Esophagus squamous epithelium (tissue), 5 donors: ENCODE measurements at places on chromosomes 3 and 15.

GRCh38 chr3:99909714-99910495 is 92.2 kb downstream of the CMSS1 start:
- no peak for DNase-seq

GRCh38 chr3:88209356-88209755 is 59.6 kb downstream of the C3orf38 start:
- DNase-seq: no peak

- DNase-seq: no peak
Measured at GRCh38 chr3:49104052-49104426, 518 bp downstream of the QARS1 start.

DNA sequence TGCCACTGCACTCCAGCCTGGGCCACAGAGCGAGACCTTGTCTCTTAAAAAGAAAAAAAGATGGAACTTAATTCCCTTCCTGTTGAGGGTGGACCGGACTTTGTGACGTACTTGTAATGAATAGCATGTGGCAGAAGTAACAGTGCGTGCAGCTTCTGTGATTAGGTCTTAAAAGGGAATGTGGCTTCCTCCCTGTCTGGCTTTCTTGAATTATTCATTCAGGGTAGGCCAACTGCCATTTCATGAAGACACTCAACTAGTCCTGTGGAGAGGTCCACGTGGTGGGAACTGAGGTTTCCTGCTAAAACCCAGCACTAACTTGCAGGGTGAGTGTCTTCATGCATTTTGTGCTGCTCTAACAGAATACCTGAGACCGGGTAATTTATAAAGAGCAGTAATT is 98.9 kb upstream of the PIAS1 start:
- no peak for DNase-seq

GRCh38 chr3:185316740-185317412 is 46.1 kb upstream of the MAP3K13 start:
- no peak for DNase-seq

DNA sequence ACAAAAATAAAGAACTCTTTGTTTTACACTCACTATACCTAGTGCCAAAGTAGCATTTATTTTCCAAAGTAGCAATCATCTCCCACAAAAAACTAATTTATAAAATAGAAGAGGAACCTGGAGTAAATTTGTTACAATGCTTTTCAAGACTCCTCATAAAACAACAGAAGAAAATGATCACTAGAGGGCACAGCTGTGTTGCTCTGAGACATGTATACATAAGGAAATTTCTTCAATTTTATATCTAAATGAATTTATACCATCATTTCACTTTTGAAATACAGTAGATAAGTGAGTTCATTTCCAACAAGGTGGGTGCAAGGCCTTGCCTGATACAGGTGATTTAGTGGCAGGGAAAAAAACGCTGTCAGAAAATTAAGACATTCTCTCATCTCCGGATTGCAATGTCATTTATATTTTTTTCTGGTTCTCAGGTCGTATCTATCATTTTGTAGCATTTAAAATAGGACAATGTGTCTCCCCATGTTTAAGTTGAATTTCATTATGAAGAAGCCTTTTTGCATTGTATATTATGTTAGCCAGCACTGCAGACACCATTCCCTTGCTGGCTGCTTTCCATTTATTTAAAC is 25.3 kb upstream of the ARHGEF26 start:
- DNase-seq: no peak

GRCh38 chr3:72761410-72761809 is 86.8 kb downstream of the SHQ1 start:
- no peak for DNase-seq

GRCh38 chr3:123376451-123377242 is 72.2 kb downstream of the ADCY5 start:
- no peak for DNase-seq

GRCh38 chr3:12946649-12947316 is 105.4 kb upstream of the RPL32 start:
- no peak for DNase-seq

DNA sequence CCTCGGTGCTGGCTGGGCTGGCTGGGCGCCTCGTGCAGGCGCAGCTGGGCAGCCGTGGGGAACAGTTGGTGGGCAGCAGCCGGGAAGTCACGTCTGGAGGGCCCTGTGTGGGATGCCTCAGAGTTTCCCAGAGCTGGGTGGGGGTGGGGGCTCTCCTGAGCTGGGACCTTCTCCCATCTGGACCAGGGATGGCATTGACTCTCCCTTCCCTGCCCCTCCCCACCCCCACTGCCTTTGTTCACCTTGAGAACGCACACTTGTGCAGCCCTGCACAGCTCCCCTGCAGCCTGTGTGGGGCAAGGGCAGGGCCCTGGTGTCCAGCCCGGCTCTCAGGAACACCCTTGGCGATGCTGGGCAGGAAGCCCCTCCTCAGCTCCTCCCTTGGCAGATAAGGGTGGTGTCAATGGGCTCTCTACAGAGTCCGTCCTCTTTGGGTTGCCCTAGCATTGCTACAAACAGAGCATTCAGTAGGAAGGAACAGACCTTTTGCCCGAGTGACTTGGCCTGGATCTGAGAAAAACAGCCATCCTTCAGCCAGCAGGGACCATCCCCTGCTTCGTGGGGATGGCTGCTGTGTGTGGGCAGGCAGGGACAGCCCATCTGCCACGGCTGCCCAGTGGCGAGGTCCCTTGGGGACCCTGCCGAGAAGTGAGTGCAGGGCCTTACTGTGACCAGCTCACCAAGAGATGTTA is 25.5 kb upstream of the KLF13 start:
- DNase-seq: no peak
